ENCODE measurements at places on chromosomes 2 and 18.
A peak's percentile ranks its signal among the peaks of the same experiment; 100 is the strongest.

GRCh38 chr2:203691149-203691548 lies 15.3 kb upstream of the CD28 start:
- DNase-seq: no peak

DNA sequence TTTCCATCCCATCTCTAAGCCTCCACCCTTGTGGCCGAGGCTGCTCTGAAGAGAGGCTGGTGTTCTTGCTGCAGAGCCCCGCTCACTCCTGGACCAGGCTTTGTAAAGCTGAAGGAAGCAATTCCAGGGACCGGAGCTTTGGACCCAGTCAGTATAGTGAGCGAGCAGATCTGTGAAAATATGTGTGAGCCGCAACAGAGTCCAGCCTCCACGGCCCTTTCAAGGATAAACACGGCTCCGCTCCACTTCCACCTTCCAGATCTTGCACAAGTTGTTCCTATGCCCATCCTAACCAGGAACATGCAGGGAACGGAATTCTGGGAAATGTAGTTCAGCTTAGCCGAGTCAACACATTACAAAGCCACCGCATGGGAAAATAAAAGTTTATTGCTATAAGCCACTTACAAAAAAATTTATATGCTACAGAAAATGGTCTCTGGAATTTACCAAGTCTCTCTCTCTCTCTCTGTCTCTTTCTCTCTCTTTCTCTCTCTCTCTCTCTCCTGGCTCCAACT lies 151.7 kb upstream of the ZNF521 start:
- no peak for DNase-seq

GRCh38 chr2:75204833-75205232 lies 5.5 kb upstream of the TACR1 start:
- DNase-seq: no peak

GRCh38 chr2:5020116-5020875 lies 671.9 kb upstream of the SOX11 start:
- no peak for DNase-seq

- no peak for DNase-seq
These were observed 107.4 kb downstream of the ARL6IP6 start for GRCh38 chr2:152825834-152826233.

GRCh38 chr18:8643326-8643878 lies 34.2 kb downstream of the RAB12 start:
- DNase-seq: no peak

GRCh38 chr2:126482582-126483464 lies 173.1 kb upstream of the GYPC start:
- peak; percentile 7 for DNase-seq

DNA sequence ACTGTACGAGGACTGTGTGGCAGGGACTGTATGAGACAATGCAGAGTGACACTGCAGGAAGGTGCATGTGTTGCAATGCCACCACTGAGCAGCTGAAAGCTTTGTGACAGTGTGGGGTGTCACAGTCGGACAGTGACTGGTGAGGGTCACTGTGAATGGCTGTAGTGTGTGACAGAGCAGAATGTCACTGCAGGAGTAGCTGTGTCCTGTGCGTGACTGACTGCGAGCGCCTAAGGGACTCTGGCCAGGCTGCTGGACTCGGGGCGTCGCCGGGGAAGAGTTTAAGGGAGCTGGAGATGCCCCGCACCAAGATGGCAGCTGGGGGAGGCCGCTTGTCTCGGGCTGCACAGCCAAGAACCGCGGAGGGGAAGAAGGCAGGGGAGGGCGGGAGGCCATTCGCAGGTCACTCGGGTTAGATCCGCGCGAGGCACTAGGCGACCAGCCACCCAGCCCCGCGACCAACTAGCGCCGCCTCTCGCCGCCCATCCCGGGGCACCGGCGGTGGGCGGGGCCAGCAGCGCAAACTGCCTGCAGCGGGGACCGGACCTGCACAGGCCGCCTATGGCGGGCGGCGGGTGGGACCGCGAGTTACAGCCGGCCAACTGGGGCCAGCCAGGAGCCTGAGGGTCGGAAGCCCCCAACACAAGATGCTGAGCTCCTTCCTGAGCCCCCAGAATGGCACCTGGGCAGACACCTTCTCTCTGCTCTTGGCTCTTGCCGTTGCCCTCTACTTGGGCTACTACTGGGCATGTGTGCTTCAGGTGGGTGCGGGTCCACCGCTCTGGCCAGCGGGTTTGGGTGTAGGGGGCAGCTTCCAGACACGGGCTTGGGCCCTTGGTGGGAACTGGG lies at the start of gene ABHD1:
Gene ABHD1, plus strand, starts transcription at position 514 of the 849 bp plus-strand sequence. Its CDS starts 134 bp downstream, at position 648.
- peak; percentile 63 for DNase-seq

GRCh38 chr2:68282811-68283418 lies 30.6 kb upstream of the PPP3R1 start:
- DNase-seq: no peak

- no peak for DNase-seq
These were observed 970.2 kb downstream of the BCL11A start for GRCh38 chr2:59583173-59583765.

GRCh38 chr2:27990030-27990590 lies 99.6 kb downstream of the BABAM2 start:
- no peak for DNase-seq

- DNase-seq: no peak
These were observed 3.7 kb downstream of the SIGLEC15 start for GRCh38 chr18:45828917-45829811.

GRCh38 chr2:97732436-97733340 lies 19.3 kb downstream of the ZAP70 start:
- DNase-seq: no peak

DNA sequence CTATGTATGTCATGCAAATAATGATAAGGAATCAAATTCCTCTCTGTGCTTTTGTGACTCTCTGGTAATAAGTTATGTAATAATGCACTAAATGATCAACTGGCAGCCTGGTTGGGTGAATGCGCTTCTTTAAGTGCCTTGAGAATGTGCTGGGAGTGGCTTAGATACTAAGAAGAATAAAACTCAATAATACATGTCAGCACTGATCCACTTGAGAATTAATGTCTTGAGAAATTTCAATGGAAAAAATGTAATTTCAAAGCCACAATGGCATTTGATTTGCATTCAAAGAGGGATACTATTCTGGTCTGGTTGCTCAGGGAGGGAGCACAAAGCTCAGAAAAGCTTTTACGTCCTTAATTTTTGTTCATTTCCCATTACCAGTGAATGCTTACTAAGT lies 137.7 kb upstream of the MMADHC start:
- DNase-seq: no peak

DNA sequence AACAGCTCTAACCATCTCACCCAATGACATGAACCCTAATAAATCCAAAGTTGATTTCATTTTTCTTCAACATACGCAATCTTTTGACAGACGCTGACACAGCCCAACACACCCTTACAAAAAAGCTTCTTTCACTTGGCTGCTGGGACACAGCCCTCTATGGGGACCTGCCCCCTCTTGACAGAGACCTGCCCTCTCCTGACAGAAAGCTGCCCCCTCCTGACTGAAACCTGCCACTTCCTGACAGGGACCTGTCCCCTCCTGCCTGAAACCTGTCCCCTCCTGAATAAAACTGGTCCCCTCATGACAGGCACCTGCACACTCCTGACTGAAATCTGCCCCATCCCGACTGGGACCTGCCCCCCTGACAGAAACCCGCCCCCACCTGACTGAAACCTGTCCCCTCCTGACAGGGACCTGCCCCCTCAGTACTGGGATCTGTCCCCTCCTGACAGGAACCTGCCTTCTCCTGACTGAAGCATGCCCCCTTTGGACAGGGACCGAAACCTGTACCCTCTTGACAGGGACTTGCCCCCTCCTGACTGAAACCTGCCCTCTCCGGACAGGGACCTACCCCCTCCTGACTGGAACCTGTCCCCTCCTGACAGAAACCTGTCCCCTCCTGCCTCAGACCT lies 87.9 kb downstream of the PXDN start:
- DNase-seq: no peak

GRCh38 chr18:26981360-26982082 lies 116.0 kb upstream of the AQP4 start:
- no peak for DNase-seq

GRCh38 chr2:101282980-101283379 lies 25.5 kb downstream of the RNF149 start:
- DNase-seq: no peak

- no peak for DNase-seq
These were observed 146.3 kb upstream of the OTX1 start for GRCh38 chr2:62904344-62904743.

GRCh38 chr2:155546721-155547555 lies 785.6 kb downstream of the NR4A2 start:
- DNase-seq: no peak

DNA sequence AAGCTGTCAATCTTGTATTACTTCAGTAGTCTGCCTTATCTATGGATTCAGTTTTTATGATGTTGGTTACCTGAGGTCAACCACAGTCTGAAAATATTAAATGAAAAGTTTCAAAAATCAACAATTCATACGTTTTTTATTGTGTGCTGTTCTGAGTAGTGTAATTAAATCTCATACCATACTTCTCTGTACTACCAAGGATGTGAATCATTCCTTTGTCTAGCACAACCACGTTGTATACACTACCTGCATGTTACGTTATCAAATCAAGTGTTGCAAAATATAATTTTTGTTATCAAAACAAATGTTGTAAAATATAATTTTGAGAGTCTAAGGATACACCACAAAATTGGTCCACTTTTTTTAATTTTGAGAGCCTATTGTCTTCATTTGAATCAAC lies 590.2 kb upstream of the SETBP1 start:
- no peak for DNase-seq

DNA sequence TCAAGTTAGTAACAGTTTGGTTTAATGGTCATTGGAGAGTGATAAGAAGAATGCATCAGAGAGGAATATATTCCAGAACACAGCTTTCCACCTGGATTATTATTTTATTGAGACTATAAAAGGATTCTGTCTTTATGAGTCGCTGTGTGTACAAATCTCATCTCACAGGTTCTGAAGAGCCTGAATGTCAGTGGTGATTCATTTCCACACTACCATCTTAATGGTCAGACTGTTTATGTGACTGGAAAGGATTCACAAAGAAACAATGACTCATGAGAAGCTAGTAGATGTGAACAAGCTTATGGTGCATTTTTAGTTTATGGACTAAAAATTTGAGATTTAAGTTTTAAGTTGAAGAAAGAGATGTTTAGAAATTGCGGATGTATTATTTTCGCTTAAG lies 685.4 kb upstream of the NRXN1 start:
- DNase-seq: no peak

- DNase-seq: no peak
These were observed 68.4 kb downstream of the LIPG start for GRCh38 chr18:49630246-49630699.

- no peak for DNase-seq
These were observed 37.5 kb upstream of the SP3 start for GRCh38 chr2:174002679-174003078.

- DNase-seq: no peak
These were observed at the start of gene KCNJ13 for GRCh38 chr2:232776435-232776834. TSS of gene KCNJ13 (minus strand) at chr2:232776565. CDS start at chr2:232771362, 5,203 bp downstream.

DNA sequence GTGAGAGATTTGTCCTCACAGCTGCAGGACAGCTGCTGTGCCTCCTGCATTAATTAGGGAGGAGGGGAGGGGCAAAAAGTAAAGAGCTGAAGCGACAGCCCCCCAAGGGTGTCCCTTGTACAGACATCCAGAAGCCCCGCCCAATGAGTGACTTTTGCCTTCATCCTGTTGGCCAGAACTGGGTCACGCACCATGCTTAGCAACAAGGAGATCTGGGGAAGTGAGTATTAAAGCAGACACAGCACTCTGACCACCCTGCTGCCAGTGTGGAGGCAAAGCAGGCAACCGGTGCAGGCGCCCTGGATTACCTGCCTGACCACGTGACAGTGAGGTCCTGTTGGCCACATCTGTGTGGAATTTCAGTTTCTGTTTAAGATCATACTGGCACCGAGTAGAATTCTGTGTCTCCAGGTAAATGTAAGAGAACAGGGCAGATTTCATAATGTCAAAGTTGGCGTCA lies 21.5 kb upstream of the BIN1 start:
- no peak for DNase-seq

DNA sequence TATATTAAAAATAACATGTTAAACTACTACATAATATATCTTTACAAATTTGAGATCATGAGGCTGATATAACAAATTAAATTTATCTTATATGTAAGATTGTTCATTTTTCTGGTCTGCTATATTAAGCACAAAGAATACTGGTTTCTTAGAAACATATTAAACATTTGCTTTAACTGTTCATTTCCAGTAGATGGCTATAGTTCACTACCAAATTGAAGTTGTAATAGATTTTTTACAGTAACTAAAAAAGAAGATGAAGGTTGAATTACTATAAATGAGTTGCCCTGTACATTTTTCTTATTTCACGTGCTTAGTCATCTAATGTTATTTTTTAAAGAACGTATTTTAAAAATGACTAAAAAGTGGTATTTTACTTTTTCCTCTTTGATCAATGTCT lies 57.0 kb downstream of the ZNF407 start:
- DNase-seq: no peak

DNA sequence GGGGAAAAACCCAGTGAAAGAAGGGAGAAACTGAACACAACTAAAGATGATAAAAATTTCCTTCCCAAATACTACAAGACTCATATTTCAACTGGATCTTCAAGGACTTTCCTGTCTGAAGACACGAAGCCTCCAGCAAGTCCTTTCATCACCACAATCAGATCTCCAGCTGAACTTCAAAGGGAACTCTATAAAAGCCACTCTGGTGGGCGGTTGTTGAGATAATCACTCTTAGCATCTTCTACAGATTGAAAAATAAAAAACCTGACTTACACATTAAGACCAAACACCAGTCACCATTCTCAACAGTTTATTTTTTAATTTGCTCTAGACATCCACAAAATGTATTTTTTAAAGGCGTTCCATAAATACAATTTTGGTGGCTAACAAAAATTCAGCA lies 4.4 kb downstream of the REV1 start:
- DNase-seq: no peak

DNA sequence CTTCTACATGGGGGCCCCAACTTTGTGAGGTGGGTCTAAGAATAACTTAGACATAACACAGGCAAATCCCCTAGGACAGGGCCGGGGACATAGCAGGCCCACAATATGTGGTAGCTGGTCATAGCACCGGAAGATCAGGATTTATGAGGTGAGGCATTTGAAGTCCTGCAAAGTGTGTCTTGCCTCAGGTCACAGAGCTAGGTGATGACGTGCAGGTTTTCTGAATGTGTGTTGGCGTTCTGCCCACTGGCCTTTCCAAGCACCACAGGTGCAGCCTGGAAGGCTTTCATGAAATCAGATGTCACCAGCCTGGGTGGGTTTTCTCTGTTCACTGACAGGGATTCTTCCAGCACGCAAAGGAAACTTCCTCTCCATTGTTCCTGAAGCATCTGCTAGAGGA lies 119.1 kb downstream of the LRATD1 start:
- no peak for DNase-seq

- DNase-seq: peak; percentile 46
These were observed 18.0 kb downstream of the ARID5A start for GRCh38 chr2:96554293-96555145.

- no peak for DNase-seq
These were observed 420.4 kb upstream of the RAB6C start for GRCh38 chr2:129559101-129559500.
